Activated CD4-positive, alpha-beta T cell treated with anti-CD3 and anti-CD28 coated beads, Interleukin-2, amount 50 U/mL, for 24 hours (primary cell): ENCODE measurements at places on chromosomes 2 and 18.

- DNase-seq = no peak
These were observed 60.2 kb downstream of the TRPM8 start for GRCh38 chr2:233977296-233977837.

- no peak for DNase-seq
These were observed 75.8 kb downstream of the KCNG2 start for GRCh38 chr18:79873449-79874110.

DNA sequence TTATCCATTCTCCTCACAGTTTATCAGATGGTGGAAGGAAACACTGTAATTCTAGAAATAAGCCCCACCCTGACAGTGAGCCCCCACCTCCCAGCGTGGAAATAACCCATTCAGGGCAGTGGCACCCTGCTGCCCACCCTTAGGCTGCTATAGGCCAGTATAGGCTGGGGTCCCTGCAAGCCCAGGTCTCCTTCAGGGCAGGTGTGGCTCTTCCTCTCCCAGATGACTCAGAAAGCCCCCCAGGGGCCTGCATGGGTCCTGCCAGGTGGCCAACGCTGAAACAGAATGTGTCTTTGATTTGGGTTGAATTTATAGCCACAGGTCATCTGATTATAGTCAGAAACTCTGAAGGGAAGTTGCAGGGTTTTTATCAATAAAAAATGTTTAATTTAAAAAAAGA is 136.4 kb downstream of the SH3RF3 start:
- no peak for DNase-seq

DNA sequence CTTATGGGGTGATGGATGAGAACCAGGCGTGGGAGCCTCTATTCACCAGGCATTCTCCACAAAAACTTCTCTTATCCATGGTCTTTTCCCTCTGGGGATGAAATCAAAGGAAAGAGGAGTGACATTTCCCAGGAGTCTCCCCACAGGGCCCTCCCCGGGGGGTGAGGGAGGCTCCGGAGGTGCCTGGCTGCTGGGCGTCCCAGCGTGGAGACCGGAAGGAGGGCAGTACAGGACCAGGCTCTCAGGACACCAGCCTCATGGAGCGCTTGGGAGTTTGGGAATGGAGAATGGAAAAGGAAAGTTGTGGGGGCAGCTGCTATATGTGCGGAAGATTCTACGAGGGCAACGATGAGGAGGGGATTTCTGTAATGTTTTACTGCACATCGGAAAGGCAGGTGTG is 22.1 kb downstream of the CIB4 start:
- DNase-seq = no peak

- no peak for DNase-seq
These were observed 326.5 kb upstream of the THUMPD2 start for GRCh38 chr2:40105593-40105992.

GRCh38 chr2:119941981-119942513 is 70.8 kb upstream of the EPB41L5 start:
- no peak for DNase-seq

GRCh38 chr2:232395586-232395985 is 11.1 kb upstream of the ALPG start:
- DNase-seq = no peak

GRCh38 chr2:185689906-185690539 is 48.6 kb upstream of the FSIP2 start:
- DNase-seq = no peak

- DNase-seq = no peak
These were observed 86.7 kb downstream of the VIT start for GRCh38 chr2:36783246-36783645.

GRCh38 chr2:43754180-43754579 is 19.7 kb upstream of the DYNC2LI1 start:
- no peak for DNase-seq

DNA sequence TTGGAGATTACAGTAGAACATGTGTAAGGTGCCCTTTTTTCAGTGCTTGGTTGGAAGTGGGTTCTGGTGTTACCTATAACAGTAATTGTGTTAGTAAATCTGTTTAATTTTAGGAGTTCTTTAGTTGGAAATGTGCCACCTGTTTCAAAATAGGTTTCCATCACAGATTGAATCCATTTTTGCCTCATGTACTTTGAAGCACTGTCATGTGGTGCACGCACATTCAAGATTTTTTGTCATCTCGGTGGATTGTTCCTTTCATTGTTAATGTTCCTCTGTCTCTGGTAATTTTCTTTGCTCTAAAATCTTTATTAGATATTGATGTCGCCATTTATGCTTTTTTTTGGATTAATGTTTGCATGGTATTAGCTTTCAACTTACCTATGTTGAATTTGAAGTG is 1.3 kb downstream of the ATP9B start:
- DNase-seq = no peak

DNA sequence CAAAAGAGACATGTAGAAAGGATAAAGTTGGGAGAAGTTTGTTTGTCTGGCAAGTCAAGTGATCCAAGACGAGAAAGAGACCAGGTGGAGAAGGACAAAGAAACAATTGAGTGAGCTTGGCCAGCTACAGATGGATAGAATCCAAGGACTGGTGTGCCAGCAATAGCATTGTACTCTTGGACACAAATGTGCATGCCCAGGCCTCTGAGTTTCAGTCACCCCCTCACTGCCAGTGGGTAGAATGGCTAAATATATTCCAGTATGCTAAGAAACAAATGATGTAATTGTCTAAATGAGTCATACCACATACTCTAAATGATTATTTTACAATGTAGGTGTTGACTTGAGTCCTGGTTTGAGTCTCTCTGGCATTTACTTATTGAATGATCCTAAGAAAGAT is 881.3 kb downstream of the LRRTM4 start:
- no peak for DNase-seq

- no peak for DNase-seq
These were observed 206.0 kb upstream of the TNP1 start for GRCh38 chr2:217065695-217066405.

- DNase-seq = no peak
These were observed 31.4 kb upstream of the MBP start for GRCh38 chr18:77164026-77164425.

DNA sequence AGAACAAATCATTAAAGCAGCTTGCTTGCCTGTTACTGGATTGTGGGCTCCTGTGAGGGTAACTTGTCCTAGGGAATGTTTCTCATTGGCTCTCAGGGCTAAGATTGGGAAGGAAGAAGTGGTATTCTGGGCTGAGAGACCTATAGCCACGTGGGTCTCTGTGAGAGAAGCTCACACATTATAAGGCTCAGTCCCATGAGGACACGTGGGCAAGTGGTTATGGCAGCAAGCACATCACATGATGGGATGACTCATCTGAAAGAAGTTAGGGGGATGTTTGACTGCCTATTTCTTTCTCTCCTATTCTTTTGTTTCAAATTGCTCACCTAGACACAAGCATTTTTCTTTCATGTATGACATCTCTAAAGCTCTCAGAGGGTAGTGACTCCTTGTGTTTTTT is 418.0 kb upstream of the ST6GAL2 start:
- no peak for DNase-seq

DNA sequence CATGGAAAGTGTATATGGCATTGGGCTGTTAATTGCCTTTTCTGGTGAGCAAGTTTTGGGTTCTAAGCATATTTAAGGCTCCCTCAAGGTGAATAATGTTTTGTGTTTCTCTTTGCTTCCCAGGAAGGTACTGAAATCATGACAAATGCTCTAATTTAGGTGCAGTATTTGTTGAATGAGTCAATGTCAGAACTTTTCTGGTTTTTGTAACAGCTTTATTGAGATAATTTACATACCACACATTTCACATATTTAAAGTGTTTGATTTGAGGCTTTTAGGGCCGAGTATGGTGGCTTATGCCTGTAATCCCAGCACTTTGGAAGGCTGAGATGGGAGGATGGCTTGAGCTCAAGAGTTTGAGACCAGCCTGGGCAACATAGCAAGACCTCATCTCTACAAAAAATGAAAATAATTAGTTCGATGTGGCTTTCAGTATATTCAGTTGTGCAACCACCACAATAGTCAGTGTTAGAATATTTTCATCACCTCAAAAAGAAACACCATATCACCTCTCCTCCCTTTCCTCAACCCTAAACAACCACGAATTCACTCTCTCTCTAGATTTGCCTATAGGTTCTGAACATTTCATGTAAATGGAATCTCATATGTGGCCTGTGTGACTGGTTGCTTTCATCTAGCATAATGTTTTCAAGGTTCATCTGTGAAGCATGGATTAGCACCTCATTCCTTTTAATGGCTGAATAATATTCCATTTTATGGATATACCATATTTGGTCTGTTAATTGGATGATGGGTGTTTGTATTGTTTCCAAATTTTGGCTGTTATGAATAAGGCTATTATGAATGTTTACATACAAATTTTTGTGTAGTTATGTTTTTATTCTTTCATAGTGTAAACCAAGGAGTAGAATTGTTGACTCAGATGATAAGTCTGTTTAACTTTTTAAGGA is 54.9 kb downstream of the MGAT5 start:
- DNase-seq = no peak

- DNase-seq = no peak
These were observed 3.5 kb upstream of the NEUROD1 start for GRCh38 chr2:181683518-181684453.

GRCh38 chr2:116749994-116750393 is 1064.5 kb upstream of the DDX18 start:
- no peak for DNase-seq

- DNase-seq = no peak
These were observed 592 bp downstream of the PSD4 start for GRCh38 chr2:113174376-113174750.

- DNase-seq = no peak
These were observed 171.8 kb upstream of the SPRED2 start for GRCh38 chr2:65604246-65604645.

DNA sequence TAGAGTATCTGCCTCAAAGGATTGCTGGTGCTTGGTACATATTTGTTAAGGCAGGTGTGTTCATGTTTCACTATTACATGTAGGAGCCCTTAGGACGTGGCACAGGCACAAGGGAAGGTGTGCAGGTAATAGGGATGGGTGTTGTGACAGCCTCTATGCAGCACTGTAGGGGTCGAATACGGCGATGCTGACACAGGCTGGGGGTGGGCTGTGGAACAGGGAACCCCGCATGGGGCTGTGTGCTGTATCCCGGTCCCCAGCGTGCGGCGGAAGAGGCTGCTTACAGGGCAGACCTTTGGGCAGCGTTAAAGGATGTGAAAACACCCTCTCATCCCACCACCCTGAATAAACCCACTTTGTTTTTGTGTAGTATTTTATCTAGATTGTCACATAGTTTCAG is 21.5 kb downstream of the B3GNT2 start:
- no peak for DNase-seq

DNA sequence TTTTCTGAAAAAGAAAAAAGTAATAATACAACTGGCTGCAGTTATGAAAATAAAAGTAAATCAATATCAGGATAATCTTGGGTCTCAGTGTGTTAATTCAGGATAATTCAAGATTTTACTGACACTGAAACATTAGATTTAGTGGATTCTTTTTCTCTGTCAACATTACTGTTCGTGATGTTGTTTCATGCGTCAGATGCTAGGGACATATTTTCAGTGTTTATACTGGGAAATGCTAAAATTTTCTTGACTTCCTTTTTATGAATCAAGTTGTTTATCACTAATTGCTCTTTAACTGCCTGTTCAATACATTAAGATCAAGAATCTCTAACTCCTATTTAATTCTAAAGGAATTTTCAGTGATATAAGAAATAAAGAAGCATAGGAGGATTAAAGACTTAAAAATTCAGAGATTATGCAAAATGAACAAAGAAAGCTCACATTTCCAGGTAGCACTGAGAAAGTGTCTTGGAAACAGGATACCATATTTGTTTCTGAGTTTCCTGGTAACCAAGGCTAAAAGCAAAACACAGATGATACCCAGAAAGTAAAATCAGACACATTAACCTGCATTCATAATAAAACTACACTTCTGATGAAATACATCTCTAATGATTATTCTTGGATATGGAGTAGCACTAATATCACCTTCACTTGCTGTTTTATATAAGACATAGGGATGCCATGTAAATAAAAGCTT is 174.0 kb downstream of the ARL4C start:
- DNase-seq = no peak

DNA sequence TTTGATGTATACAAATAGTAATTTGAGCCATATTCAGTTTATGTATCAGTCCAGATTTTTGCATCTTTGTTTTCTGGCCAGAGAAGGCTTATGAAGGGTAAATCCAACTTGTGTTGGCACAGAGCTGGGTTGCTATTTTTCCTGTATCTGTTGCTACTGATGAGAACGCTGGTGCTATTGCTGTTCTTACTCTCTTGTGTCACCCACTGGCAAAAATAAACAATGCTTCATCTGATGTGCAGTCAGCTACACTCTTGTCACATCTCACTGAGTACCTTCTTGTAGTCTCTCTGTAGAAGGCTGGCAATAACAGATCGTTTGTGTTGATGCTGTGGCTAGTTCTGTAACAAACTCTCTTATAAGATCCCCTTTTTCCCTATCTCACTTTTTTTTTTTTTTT is 323.4 kb downstream of the CDH19 start:
- no peak for DNase-seq

DNA sequence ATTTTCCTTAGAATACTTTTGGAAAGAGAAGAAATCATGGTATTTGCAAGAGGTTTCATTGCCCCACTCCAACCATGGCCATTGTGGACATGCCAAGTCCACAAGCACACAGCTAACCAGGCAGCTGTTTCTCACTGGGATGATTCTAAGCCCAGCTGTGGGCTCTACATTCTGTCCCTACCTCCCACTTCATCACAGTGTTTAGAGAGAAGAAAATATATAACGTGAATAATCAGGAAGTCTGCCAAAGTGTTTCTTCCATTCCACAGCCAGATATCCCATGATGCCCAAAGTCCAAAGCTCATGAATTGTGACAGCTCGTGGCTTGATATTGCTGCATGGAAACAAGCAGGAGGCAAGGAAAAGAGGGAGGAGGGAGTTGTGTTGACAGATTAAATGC is 433.7 kb upstream of the GYPC start:
- no peak for DNase-seq

GRCh38 chr2:98507461-98507860 is 62.8 kb downstream of the INPP4A start:
- no peak for DNase-seq

DNA sequence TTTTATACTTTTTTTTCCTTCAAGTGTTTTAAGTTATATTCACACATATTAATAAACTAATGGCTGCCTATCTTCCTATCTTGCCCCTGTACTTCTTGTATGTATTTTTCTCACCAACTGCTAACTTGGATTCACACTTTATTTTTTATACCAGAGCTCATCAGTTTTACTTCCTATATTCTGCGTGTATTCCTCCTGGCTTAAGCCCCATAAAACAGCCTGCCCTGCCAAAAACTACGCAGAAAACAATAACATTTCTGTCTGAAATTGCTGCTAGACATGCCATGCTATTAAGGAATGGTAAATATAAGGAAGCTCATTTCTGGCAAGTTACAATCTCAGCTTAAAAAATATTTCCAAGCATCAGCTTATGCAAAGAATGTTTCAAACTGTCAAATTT is 172.3 kb downstream of the UBE2E3 start:
- no peak for DNase-seq
